Uterus (tissue), 4 donors: ENCODE measurements at places on chromosomes 12 and 14.

- no peaks in the 10 kb centered on the region for H3K27me3 ChIP-seq
- no peaks in the 10 kb centered on the region for H3K36me3 ChIP-seq
- peaks cover 8% of the 10 kb centered on the region for H3K4me1 ChIP-seq
- peak overlapping the region; percentile 98 for H3K27ac ChIP-seq
Observed at GRCh38 chr12:10368206-10369171, 21.4 kb downstream of the KLRK1 start.

GRCh38 chr12:22683131-22683530 lies 58.2 kb downstream of the ETNK1 start:
- no peaks in the 10 kb centered on the region for H3K4me1 ChIP-seq
- no peak for DNase-seq
- no peak overlapping the region for H3K4me3 ChIP-seq
- H3K36me3 ChIP-seq: no peaks in the 10 kb centered on the region
- H3K27ac ChIP-seq: no peak overlapping the region

DNA sequence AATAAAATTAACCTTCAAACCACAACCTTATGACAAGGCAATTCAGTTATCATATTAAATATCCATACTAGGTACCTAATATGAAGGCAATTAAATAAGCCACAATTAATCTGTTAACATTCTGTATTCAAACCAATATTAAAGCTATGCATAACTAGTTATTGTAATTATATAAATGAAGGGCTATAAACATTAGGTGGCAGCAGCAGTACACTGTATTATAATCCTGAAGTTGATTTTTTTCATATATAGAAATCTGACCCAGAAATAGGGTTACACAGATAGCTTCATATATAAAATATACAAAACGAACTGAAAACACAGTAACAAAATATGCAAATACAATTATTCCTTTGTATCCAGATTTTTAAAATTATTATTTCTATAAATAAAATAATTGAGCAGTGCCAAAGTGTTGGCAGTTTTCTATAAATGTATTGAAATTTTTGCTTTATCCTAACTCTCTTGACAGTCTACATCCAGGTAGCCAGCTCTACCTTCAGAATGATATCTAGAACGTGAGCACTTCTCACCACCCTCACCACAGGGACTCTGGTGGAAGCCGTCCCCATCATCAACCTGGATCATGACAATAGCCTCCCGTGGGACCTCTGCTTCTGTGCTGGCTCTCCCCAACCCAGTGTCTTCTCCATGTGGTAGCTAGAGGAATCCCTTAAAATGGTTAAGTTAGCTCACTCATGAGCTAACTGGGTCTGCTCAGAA lies 136.2 kb downstream of the MED13L start:
- H3K27me3 ChIP-seq: no peaks in the 10 kb centered on the region
- H3K36me3 ChIP-seq: no peaks in the 10 kb centered on the region
- peaks cover 9% of the 10 kb centered on the region for H3K4me1 ChIP-seq
- H3K27ac ChIP-seq: no peak overlapping the region

- DNase-seq: no peak
- peak overlapping the region; percentile 52 for H3K27ac ChIP-seq
- H3K27me3 ChIP-seq: no peaks in the 10 kb centered on the region
Observed at GRCh38 chr12:122089077-122089476, 10.5 kb downstream of the MLXIP start.

DNA sequence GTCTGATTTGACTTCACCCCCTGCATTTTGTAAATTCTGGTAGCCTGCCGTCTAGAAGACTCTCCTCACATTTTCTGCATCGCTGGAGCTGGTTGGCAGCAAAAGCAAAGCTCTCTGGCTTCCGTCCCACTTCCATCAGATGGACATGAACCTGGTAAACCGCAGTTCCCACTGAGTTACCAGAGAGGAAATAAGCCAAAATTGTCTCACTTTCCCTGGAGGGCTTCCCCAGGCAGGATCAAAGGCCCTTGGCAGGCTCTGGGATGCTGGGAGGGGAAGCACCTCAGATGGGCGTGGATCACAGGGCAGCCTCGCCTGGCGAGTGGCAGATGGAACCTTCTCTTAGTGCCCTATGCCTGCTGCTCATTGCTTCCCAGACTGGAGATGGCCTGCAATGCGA lies 243.5 kb downstream of the TMEM132C start:
- no peak overlapping the region for H3K27ac ChIP-seq
- no peaks in the 10 kb centered on the region for H3K36me3 ChIP-seq
- H3K4me1 ChIP-seq: no peaks in the 10 kb centered on the region
- no peak for DNase-seq
- no peaks in the 10 kb centered on the region for H3K27me3 ChIP-seq

GRCh38 chr12:67885375-67886169 lies 103.7 kb upstream of the IFNG-AS1 start:
- H3K4me1 ChIP-seq: peaks cover 5% of the 10 kb centered on the region
- no peaks in the 10 kb centered on the region for H3K27me3 ChIP-seq
- DNase-seq: no peak
